ENCODE measurements at places on chromosomes 3 and 15.

GRCh38 chr3:179200790-179201189, 50.1 kb downstream of the KCNMB3 start:
- DNase-seq: no peak

GRCh38 chr15:61951949-61952348, 108.3 kb downstream of the VPS13C start:
- DNase-seq: no peak

DNA sequence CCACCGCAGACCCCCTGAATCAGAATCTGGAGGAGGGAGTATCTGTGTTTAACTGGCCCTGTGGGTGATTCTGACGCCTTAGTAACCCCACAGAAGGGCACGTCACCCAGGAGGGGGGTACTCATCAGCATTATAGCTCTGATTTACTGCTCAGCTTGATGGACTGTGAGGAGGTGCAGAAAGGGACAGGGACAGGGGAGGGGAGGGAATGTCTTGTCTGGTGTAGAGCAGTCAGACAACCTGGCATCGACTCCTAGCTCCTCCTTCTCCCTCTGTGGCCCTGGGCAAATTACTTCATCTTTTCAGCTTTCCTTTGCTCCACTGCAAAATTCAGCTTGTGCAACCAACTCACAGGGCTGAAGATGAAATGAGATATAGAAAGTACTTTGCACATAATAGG, 42.3 kb upstream of the GLCE start:
- DNase-seq: no peak

- no peak for DNase-seq
Measured at GRCh38 chr3:12737319-12737718, 21.7 kb downstream of the TMEM40 start.

DNA sequence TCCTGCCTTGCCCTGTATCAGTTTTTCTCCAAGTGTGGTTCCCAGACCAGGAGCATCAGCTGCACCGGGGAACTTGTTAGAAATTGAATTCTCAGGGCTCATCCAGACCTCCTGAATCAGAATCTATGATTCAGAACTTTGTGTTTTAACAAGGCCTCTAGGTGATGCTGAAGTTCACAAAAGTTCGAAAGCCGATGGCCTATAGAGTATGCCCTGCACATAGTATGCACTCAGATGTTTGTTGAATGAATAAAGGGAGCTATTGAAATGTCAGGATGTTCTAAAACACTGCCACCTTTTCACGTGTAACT, 664 bp upstream of the LARP6 start:
- DNase-seq: peak; percentile 46

GRCh38 chr3:151919446-151919845, 46.0 kb downstream of the SUCNR1 start:
- DNase-seq: no peak

DNA sequence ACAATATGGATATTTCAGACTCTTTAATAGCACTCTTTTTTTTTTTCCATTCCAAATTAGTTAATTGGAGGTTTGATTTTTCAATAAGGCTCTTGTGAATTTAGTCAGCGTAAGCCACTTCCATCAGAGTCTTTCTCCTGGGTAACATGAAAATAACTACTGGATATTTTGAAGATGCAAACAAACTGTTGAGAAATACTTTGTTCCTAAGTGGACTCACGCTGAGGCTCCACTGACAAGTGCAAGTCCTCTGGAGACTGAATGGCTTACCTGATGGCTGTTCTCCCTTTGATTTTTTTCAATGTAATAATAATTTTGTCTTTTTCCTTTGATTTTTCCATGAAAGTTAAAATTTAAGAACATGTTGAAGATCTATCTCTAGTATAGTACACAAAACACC, 26.0 kb upstream of the TM4SF1 start:
- no peak for DNase-seq

DNA sequence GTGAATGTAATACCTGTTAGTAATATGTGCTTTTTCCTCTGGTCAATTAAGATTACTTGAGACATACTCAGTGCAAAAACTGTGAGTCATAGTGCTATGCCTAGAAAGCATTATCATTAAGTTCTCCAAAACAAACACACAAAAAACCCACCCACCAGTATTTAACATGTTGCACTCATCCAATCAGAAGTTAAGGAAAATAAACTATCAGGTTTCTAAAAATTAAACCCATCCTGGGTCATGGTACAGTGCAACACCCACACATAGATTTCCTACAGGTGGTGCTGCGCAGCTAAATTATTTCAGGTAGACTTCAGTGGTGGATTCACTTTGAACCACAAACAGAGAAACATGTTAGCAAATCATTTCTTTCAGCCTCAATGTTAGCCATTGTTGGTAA, 264.4 kb upstream of the VEPH1 start:
- no peak for DNase-seq

DNA sequence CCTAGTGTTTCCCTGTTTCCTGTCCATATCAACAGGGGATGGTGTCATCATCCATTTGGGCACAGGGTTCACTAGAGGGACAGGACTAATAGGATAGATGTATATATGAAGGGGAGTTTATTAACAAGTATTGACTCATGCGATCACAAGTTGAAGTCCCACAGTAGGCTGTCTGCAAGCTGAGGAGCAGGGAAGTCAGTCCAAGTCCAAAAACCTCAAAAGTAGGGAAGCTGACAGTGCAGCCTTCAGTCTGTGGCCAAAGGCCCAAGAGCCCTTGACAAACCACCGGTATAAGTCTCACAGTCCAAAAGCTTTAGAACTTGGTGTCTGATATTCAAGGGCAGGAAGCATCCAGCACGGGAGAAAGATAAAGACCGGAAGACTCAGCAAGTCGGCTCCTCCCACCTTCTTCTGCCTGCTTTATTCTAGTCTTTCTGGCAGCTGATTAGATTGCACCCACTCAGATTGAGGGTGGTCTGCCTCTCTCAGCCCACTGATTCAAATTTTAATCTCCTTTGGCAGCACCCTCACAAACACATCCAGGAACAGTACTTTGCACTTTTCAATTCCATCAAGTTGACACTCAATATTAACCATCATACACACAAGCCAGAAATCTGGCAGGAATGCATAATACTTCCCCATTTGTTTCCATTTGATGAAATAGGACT, 43.4 kb downstream of the CD200 start:
- no peak for DNase-seq

GRCh38 chr3:172134352-172134751, 95.0 kb downstream of the FNDC3B start:
- DNase-seq: no peak

DNA sequence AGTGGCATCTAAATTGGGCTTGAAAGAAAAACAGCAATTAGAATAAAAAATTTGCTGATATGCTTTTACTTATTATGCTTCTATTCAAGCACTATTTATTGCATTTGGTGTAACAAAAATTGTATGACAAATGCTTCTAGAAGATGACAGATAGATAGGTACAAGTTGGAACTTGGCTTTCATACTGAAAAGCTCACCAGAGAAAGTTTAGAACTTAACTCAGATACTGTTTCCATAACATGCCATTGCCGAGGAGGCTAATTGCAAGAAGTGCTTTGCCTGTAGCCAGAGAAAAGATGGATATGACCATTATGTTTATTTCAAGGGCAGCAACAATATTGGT, 123.8 kb downstream of the NFKBIZ start:
- DNase-seq: no peak

DNA sequence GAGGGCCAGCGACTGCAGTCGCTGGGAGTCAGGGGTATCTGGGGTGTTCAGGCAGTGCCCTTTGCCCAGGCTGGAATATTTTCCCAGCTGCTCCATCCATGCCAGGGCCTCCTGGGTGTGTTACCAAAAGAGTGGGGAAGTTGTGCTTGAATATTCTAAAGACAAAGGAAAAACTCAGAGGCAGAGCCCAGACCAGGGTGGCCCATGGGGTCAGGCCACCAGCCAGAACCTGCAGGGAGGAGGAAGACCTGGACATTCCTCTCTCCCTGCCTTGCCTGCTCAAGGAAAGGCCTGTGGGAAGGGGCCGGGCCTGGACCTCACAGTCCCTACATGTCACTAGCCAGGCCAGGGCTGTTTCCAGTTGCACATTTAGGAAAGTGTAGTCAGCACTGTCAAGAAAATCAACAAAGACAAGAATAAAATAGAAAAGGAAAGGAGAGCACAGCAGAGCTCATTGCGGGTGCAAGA, 16.0 kb upstream of the KLF15 start:
- DNase-seq: no peak

DNA sequence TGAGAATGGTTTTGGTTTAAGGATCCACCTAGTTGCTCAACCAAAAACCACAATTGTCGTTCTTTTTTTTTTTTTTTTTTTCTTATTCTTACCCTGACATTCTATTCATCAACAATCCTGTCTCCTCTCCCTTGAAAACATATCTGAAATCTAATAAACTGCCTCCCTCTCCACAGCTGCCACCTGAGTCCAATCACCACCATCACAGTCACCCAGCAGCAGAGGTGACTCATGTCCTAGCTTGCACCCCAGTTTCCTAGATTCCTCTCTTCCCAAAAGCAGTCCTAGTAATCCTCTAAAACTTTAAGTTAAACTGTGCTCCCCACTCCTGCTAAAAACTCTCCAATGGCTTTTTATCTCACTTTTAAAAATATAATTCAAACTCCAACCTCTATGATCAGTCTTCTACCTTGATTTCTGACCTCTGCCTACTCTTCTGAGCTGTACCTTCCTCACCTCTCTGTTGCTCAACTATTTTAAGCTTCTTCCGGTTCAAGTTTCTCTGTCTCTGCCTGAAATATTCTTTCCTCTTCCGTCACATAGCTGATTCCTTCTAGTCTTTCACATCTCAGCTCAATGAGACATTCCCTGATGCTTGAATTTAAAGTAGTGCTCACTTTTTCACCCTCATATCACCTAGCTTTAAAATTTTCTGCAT, 33.7 kb upstream of the RBMS3 start:
- DNase-seq: no peak

GRCh38 chr3:150254309-150254708, 153.8 kb upstream of the TSC22D2 start:
- no peak for DNase-seq

DNA sequence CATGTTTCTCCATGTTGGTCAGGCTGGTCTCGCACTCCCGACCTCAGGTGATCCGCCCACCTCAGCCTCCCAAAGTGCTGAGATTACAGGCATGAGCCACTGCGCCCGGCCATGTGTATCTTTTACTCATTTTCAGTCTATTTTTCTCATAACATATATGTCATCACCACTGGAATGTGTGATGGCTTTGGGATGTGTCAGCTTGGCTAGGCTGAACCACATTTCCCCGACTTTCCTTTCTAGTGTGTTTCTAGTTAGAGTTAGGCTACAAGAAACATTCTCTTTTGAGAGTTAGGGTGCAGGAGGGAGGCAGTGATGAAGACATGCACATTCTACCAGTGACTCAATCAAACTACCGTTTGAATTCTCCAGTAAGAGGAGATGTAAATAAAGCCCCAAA, 444.9 kb upstream of the THBS1 start:
- no peak for DNase-seq

DNA sequence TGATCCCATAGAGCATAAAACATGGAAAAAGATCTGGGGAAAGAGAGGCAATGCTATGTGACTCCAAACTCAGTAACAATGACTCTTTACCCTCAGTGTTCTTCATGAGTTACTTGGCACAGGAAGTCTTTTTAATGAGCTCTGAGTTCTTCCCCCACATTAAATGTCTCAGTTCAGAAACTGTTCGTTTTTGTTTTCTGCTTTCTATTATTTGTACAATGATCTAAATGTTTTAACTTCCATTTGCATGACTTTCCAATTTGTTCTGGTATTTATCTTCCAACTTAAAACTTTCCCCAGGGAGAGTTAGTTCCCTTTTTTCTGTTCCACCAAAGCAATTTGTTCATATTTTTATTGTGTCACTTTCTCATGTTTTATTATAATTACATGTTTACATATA, 177.0 kb upstream of the ZBTB20 start:
- DNase-seq: no peak

Data from H54 (cell line).